Activated CD4-positive, CD25-positive, alpha-beta regulatory T cell treated with anti-CD3 and anti-CD28 coated beads, Interleukin-2, amount 50 U/mL, for 16 hours (primary cell): ENCODE measurements at places on chromosomes 2 and 18.

DNA sequence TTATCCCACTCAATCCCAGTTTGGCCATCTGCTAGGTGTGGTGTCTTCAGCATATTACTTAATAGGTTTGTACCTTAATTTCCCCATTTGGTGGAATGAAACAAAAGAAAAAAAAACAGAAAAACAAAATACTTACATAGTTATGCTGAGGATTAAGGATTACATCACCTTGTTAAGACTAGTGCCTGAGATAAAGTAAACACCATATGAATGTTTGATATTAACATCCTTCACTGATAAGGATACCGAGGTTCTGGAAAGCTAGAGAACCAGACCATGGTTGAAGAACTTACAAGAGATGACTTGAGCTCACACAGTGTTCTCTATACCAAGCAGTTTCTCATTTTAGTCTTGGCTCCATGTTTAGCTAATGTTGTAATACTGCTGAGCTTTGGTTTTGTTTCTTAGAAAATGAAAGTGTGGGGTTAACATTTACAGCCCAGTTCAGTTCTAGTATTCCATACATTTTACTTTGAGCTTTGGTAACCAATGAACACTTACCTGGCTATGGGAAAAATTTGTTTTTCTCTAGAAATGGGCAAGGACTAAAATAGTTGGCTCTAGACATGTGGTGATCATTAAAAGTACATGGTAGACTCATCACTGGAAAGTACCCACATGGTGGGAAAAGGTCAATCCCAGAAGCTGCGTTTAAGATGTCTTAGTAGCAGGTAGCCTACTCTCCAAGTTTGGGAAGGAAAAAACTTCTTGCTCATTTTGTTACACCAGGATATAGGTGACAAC lies 5.8 kb upstream of the GPD2 start:
- DNase-seq, result no peak

DNA sequence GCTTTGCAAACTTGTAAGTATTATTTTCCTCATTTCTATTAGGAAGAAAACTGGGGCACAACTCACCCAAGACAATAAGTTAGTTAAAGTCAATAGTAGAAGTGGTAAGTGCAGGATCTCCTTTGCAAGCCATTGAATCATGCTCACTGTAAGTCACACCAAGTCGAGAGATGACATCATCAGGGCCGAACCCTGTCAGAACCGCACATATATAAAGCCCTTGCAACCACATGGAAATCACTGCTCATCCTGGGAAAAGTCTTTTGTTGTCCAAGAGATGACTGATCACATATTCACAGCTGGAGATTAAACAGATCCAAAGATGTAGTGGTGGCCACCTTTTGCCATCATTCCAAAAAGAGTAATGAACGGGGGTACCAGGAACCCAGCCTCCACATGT lies 484.8 kb upstream of the ID2 start:
- DNase-seq, result no peak

- DNase-seq, result no peak
Observed at GRCh38 chr2:175371378-175371777, 189.9 kb upstream of the ATP5MC3 start.

GRCh38 chr2:48540237-48540935 lies 10.4 kb downstream of the STON1 start:
- DNase-seq, result no peak

GRCh38 chr18:53441761-53442414 lies 782.6 kb downstream of the MBD2 start:
- DNase-seq, result no peak

GRCh38 chr2:66390152-66390551 lies 44.8 kb upstream of the MEIS1 start:
- DNase-seq, result no peak

DNA sequence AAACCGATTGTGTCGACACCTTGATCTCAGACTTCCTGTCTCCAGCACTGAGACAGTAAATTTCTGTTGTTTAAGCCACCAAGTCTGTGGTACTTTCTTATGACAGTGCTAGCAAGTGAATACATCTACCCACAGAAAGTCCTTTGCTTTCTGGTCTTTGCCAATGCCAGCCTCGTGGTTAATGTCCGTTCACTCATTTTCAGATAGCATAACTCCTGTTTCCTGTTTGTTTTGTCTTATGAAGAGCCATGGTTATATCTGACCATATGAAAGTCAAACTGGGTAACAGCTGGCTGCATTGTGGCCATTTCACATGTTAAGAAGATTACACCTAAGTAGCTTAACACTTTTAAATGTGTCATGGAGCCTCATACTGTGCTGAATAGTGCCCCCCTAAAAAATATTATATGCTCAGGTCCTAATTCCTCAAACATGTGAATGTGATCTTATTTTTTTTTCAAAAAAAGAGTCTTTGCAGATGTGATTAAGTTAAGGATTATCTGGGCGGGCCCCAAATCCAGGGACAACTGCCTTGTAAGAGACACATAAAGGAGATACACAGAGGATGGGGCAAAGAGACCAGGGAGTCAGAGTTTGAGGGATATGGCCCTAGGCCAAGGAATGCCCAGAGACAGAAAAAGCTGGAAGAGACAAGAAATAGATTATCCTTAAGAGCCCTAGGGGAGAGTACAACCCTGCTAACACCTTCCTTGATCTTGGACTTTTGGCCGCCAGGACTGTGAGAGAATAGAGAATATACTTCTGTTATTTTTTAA lies 118.0 kb downstream of the KCNE4 start:
- no peak for DNase-seq

DNA sequence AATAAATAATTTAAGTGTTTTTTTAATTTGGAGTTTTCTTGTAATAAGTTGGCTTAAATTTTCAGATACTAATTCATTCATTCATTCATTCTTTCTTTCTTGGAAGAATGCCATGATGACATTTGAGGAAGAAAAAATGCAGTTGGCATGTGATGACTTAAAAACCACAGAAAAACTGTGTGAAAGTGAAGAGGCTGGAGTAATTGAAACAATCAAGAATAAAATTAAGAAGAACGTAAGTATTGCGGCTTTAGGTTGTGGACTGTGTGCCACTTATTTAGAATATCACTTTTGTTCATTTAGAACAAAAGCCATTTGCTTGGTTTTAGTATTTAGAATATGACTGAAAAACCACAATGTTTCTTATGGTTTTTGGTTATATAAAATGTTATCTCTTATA lies 51.4 kb downstream of the TTC39C start:
- DNase-seq, result no peak

GRCh38 chr2:27901234-27901633 lies 10.7 kb downstream of the BABAM2 start:
- no peak for DNase-seq
